T47D (cell line): ENCODE measurements at places on chromosomes 6 and 20.

DNA sequence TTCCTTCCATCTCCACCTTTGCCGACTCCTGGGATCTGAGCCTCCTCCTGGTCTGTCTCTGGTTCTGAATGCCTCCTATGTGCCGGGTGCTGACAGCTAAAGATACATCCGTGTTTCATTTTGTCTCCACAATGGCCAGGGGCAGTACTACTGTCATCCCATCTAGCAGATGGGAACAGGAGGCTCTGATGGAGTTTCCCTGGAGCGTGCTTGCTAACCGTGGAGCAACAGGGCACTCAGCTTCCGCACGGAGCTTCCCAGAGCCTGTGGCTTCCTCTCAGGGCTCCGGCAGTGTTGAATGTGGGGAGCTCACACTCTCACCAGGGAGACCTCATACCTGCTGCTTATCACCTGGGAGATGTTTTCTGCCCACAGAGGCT lies 11.9 kb upstream of the NPBWR2 start:
- no peak for DNase-seq

DNA sequence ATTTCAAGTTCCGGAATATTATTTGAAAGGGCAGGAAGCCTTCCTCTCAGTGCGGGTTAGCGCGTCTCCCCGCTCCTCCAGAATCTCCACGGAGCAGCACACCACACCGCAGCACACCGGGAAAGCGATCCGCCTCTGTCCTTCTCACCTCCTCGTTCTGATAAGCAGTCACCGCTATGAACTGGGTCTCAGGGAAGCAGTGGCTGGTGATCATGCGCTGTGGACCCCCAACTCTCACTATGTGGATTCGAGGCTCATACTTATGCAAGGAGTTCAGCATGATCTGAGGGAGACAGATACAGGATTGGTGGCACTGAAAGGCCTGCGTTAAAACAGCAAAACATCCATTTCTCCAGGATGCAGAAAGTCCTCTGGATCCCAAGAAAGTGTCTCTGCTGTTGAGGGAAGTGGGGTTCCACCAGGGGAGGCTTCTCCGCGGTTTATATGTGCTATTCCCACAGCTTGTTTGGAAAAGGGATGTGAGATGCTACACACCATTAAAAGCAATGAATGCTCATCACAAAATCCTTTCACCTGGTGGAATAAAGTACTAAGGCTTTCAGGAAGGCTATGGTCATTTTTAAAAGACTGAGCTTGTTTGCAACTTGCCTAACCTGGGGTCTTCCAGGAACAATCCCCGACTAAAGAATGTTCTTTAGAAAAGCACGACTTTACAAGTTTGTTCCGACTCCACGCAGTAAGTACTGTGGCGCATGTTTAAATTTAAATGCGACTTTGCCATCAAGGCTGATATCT lies 1.9 kb downstream of the TBXT start:
- DNase-seq: no peak

DNA sequence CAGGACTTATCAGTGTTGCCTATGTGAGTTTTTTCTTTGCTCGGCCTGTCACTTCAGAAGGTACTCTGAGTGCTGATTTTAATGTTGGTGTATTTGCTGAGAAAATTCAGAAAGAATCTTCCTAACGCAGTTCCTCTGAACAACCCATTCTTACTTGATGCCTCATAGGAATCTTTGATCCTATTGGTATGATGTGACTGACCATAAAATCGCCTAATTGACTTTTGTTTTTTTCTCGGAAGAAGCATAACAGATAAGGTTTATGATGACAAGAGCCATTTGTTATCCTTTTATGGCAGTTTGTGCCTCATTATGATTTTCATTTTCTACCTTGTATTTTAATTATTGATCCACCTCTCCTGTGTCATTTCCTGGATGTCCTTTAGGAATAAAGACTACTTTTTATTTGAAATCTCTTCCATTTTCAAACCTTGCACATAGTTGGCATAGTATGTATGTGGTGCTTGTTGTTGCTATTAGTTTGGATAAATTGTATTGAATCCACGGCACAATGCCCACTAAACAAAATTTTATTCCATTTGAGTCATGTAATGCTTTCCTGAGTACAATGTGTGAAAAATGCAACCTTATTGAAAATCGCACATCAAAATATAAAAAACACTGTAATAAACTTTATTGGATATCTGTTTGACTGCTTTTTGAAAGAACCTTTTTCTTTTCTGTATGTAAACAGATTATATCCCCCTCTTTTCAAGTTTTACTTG lies 37.3 kb downstream of the LRRC1 start:
- no peak for DNase-seq

DNA sequence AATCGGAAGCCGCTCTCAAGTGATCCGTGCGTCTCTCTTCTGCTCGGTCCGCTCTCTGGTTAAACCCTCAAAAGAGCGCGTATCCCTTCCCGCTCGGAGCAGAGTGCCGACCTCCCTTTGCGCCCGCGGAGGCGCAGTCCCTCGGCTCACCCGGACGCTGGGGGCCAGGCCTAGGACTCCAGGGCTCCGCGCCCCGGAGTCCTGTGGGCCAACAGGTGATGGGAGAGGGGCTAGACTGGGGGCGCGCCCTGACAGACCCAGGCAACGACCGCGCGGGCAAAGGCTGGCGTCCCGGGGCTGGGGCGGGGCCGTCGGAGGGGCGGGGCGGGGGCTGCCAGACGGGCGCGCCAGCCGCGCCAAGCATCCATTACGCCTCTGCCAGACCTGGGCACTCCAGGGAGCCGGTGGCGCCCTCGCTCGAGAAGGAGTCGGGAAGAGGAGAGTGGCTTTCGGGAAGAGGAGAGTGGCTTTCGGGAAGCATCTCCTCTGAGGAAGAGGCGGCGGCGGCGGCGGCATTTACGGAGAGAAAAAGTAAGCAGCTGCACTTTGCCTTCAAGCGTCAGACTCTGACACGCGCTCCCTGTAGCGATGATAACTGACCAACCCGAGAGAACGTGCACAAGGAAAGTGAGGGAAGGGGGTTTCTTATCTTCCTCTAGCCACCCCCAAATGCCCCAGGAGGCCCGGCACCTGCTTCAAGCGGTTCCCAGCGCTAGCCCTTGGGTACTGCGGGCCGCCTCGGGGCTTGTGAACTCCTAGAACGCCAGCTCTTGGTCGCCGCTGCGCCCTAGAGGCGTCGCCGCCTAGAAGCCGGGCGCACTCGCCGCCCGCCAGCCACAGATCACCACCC lies 2.6 kb downstream of the EPHA7 start:
- DNase-seq: no peak

DNA sequence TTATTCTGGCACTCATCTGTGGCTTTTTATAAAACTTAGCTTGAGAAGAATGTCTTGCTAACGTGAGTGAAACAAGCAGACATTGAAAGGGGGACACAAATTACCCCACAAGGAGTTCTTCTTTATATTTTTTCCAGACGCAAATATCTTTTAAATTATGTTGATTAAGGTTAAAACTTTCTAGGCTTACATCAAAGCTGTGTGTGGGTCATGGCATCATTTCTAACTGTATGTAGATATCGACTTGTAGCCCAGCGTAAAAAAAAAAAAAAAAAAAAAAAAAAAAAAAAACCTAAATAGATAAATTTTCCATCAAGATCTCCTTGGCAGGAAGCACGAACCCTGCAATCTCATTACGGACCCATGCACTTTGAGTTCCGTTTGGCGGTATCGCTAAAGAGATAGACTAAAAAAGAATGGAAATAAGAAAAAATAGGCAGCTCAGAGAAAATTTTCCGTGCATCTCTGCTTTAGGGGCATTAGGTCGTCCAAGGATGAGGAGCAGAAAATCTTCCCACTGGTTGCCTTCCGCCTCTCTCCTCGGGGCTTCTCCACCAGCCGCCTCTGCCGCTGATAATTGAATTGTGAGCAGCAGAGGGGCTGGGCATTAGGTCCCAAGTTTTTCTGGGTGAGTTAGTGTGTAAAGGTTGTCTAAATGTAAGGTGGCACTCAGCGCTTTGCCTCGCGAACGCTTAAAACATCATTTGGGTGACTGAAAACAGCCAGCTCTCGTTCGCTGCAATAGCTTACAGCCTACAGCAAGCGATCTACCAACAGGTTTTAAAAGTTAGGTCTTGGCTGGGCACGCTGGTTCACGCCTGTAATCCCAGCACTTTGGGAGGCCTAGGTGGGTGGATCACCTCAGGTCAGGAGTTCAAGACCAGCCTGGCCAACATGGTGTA lies 194.0 kb downstream of the TRIM27 start:
- DNase-seq: no peak

GRCh38 chr6:88650029-88650619 lies 313.3 kb downstream of the RNGTT start:
- no peak for DNase-seq

DNA sequence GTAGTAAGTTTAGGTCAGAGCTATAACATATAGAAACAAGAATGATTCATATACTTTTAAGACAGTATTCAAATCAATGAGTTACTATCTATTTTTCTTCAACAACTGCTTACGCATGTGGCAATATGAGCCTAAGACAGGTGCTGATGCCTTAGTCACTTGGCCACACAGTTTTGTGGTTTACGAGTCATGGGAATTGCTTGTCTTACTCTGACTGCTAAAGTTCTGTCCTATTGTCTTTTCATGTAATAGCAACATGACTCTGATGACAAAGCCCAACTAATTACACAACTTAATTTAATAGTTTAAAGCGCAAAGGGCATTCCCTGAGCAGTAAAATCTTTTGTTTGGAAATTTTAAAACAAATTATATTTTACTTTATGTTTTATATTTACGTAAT lies 159.3 kb upstream of the CENPW start:
- DNase-seq: no peak

DNA sequence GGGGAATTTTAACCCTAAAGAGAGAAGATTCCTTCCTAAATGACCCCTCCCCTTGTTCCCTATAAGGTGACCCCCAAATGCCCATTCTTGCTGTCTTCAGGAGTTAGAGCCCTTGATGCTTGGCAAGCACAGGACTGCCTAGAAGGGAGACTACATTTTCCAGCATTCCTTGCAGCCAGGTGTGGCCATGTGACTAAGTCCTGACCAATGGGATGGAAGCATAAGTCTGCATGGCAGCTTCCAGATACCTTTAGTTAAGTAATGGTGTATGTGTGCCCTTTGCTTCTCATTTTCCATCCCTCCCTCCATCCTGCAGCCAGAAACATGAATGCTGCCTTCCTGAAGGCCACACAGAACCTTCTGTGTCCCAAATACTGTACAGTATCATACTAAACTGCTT lies 5.5 kb downstream of the BFSP1 start:
- DNase-seq: no peak

DNA sequence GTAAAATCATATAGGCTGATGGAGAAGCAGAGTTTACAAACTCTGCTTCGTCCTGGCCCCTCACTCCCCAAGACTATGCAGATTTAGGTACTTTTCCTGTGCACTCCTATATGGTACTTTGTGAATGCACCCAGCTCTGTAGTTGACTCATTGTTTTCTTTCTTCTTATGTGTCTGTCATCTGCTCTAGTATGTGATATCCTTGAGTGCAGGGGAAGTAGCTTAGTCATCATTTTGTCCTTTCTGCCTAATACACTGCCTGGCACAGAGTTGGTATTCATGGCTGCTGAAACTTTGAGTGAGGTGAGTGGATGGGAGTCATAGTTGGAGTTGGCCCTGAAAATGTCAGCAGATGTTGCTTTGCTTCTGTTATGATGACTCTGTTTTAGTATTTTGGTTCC lies 222.6 kb downstream of the RNF144B start:
- no peak for DNase-seq
